ENCODE measurements at places on chromosomes 3 and 15.

- no peak for DNase-seq
These were observed 782.9 kb upstream of the GOLIM4 start for GRCh38 chr3:168878655-168879054.

DNA sequence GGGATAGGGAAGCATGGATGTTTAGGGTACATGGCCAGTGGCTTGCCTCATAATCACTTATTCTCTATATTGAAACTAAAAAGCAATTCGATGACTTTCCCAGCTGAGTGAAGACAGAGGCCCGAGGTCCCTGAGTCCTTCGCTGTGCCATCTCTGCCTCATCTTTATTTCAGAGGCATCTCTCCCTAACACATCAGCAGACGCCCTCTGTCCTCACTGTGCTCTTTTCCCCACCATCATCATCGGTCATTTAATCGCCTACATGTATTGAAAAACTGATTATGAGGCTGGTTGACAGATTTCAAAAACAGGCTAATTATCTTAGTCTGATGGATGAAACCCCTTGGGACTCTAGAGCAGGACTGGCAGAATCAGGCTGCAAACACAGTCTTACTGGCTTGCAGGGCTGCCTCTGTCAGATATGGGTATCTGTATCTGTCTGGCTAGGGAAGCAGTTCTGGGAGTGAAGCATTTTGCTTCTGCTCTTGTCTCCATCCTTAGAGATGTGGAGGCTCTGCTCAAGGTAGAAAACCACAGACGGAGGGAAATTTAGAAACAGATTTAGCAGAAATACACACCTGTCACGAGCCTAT is 291.0 kb upstream of the CHRM5 start:
- DNase-seq, result no peak

DNA sequence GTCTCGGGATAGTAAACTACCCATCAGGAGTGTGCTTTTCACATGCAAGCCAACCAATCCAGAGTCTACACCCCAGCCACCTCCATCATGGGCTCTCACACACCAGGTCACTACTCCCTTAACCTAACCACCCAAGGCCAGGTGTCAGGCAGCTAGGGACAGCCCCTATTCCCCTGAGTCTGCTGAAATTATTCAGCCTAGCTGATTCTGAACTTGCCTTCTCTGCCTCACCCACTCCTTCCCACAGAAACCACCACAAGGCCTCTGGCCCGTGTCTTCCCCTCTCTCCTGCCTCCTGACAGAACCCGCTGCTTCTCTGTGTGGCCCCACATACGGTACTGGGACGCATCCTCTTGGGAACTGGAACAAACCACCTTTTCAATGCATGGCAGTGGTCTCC is 82.1 kb downstream of the PCSK6 start:
- DNase-seq, result no peak

GRCh38 chr15:89450076-89451006 is 46.0 kb downstream of the RHCG start:
- no peak for DNase-seq

GRCh38 chr3:59367150-59367549 is 317.3 kb upstream of the CFAP20DC start:
- DNase-seq, result no peak

DNA sequence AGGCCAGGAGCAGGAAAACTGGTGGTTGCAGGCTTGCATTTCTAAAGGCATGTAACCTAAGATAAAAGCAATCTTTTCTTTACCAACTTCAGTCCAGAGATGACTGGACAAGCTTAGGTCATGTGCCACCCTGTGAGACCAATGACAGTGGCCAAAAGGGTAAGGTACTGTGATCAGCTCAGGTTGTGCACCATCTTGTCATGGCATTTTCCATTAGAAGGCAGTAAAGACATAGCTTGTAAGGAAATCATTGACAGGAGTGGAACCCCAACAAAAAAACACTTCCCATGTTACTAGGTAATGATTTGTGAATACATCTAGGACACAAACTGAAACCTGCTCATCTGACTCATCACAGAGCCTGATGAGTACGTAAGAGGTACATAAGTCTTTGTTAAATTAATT is 35.2 kb downstream of the SSR3 start:
- no peak for DNase-seq

GRCh38 chr3:173397161-173398110 is at the start of gene NLGN1:
Gene NLGN1 (plus strand): TSS chr3:173397744.
- DNase-seq, result no peak

DNA sequence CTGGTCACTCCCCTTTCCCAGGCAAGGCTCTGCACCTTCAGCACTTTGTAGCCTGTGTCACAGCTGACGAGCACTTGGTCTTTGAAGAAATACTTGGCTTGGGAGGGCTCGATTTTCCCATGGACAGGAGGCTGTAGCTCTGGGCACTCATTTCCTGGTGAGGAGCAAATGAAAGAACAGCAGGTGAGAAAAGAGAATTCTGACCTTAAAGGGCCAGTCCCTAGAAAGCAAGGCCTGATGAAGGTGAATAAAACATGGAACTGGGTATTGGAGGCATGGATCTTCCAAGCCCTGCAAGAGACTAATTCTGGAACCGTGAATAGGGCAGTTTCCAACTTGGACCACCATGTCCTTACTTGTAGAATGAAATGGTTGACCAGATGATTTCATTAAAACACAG is 39.9 kb downstream of the MASP1 start:
- no peak for DNase-seq

DNA sequence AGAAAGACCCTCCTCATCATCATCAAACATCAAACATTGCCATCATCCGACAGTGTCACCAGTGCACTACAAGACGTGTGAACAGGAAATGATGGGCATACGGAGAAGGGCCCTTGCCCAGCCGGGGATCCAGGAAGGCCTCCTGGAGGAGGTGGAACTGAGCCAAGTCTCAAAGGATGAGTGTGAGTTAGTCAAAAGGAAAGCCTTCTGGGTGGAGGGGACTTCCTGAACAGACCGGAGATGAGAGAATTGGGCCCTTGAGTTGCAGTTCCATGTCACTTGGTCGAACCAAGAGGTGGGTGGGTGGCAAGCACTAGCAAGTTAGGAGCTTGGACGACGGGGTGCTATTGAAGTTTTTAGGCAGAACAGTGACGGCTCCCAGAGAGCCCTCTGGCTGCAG is 8.5 kb downstream of the SEMA4B start:
- DNase-seq, result no peak

Data from stimulated activated CD8-positive, alpha-beta memory T cell treated with anti-CD3 and anti-CD28 coated beads, Interleukin-2, amount 100 ng/mL, for 1 hour (primary cell).